CD4-positive, alpha-beta T cell treated with Interleukin-1 beta for 1 hour (primary cell): ENCODE measurements at places on chromosomes 6 and 20.

- no peak for DNase-seq
Observed at GRCh38 chr20:25632940-25633790, 9.4 kb upstream of the NANP start.

- DNase-seq = no peak
Observed at GRCh38 chr6:105988321-105988720, 97.8 kb upstream of the PRDM1 start.

GRCh38 chr6:121686611-121687023 lies 251.2 kb downstream of the GJA1 start:
- no peak for DNase-seq

DNA sequence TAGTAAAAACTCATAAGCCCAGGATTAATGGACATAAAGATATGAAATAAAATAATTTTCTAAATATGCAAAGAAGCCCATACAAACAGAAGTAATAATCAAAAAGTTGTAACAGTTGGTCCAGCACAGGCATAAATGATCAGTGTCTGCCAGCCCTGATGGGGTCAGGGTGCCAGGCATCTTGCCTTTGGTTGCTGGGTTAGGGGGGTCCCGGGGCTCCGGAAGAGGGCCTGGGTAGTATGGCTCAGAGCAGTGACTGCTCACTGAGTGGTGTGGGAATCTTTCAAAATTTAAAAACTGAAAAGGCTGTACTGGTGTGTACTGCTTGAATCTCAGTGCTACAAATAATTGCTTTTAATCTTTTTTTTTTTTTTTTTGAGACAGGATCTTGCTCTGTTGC lies 7.7 kb upstream of the QKI start:
- no peak for DNase-seq

GRCh38 chr20:44396369-44397130 lies 41.1 kb downstream of the HNF4A start:
- DNase-seq = no peak

GRCh38 chr6:169632841-169633240 lies 69.0 kb downstream of the WDR27 start:
- no peak for DNase-seq

DNA sequence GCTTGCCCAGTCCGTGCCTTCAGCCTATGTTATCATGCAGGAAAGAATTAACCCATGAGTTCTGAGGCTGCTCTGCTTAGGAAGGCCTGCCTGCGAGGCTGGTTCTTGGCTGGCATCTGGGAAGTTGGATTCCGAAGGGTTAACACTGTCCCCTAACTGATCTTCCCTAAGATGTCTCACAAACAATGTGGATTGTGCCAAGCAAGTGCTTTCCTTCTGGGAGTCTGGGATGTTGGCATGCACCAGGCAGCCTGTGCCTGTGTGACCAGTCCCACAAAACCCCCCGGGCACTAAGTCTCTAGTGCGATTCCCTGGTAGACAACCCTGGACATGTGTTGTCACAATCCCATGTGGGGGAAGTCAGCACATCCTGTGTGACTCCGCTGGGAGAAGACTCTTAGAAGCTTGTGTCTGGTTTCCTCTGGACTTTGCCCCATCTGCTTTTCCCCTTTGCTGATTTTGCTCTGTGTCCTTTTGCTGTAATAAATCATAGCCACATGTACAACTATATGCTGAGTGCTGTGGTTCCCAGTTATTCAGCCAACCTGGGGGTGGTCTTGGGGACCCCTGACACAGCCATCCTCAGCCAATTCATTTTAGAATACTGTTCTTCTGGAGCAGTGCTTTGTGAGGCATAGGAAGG lies 83.8 kb downstream of the SLC22A23 start:
- no peak for DNase-seq

- no peak for DNase-seq
Observed at GRCh38 chr20:49403911-49404310, 78.6 kb downstream of the KCNB1 start.

GRCh38 chr6:44068607-44069296 lies 58.5 kb downstream of the MRPL14 start:
- no peak for DNase-seq
